ENCODE measurements at places on chromosomes 2 and 18.

- DNase-seq = no peak
Measured at GRCh38 chr2:479490-480176, 191.7 kb upstream of the ALKAL2 start.

DNA sequence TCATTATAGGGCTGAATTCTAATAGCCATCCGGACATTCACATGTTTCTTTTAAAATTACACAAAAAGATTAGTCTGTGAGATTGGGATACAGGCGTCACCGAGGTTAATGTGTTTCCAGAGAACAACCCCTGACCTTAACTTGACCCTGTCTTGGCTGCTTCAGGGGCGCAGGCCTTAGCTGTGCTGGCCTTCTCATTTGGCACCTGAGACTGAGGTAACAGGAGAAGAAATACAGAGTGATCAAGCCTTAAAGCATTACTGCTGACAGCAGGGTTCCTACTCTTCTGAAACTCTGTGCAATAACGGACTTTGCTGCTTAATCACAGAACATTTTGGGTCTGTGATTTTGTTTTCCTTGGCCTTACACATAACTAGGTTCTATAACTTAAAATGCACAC is 92.6 kb downstream of the RAPH1 start:
- no peak for DNase-seq

- DNase-seq = no peak
Measured at GRCh38 chr2:178401994-178402437, 49.0 kb downstream of the PRKRA start.

DNA sequence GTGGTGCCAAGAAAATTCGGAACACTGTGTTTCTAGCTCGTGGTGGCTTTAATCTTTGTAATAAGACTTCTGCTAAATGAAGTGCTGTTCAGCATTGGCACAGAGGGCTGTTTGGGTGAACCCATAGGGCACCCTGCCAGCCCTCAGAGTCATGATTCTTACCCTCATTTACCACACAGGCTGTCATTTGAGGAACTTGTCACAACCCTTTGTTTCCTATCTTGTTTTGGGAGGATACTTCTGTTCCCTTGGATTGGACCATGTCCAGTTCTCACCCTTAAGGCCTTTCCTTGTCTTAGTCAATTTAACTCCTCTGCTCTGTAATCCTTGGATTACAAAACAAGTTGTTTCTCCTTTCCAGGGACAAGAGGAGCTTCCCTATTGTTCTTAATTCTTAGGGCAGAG is 225.7 kb downstream of the MTX2 start:
- DNase-seq = no peak

DNA sequence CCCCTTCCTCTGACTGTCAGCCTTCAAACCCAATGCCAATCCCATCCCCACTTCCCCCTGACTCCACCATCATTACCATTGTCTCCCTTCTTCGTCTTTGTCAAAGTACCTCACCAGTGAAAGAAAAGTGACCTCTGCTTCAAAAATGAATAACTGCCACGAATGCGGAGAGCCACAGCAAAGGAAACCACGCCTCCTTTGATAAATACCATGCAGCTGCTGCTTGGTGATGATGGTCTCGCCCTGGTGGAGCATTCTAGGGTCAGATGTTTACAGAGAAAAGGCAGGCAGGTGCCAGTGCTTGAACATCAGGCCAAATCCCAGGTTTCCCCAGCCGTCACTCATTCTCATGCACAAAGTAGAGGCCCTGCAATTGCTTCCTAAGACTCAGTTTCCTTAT is 162.2 kb downstream of the BCL11A start:
- DNase-seq = no peak

DNA sequence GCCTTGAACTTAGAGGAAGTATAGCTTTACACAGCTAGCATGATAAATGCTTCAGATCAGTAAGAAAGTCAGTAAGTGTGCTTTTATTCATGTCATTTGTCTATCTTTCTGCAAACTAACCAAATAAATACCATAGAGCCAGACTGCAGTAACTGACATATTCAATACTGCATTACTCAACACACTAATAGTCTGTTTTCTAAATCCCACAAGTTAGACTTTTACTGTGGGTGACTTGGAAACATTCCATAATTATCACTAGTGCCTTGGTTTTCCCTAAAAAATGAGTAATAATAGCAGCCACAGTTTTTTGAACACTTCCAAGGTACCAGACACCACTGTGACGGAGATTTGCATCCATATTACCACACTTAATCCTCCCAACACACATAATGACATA is 33.0 kb downstream of the ACVR1 start:
- DNase-seq = no peak

GRCh38 chr2:7191932-7192331 is 274.7 kb downstream of the RNF144A start:
- DNase-seq = no peak

DNA sequence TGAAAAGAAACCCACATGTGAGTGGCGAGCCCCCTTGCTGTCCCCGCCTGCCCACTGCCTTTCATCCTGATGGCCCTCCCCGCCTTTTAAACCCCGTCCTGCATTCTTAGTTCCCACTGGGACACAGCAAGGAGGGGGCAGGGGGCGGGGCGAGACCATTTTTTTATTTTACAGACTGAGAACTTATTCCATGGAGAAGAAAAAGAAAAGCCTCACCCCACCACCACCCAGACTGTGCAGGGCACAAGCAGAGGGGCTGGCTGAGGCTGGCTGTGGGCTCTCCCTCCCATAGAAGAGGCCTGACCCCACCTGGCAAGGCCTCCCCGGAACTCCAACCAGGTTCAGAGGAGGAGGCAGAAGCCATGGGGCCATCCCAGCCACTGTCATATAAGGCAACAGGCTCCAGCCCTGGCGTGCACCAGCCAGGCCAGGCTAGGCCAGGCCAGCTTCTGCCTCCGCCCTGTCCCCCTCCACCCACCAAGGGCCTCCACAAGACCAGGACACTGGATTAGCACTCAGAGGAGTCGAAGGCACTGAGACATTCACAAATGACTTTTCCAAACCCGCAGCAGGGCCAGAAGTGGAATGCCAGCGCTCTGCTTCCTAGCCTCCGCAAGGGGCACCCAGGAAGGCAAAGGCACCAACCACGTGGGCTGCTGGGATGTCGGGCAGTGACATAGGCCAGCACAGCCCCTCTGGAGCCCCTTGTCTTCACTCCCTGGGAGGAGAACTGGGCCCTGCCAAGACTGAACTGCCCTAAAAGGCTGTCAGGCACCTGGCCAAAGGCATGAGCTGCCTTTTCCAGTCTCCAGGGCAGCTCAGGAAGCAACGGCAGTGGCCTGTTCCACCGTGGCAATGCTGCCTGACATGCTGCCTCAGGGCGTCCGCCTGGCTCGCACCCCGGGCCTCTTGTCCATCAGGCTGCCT is 37.5 kb upstream of the SEMA4C start:
- peak; percentile 37 for DNase-seq

DNA sequence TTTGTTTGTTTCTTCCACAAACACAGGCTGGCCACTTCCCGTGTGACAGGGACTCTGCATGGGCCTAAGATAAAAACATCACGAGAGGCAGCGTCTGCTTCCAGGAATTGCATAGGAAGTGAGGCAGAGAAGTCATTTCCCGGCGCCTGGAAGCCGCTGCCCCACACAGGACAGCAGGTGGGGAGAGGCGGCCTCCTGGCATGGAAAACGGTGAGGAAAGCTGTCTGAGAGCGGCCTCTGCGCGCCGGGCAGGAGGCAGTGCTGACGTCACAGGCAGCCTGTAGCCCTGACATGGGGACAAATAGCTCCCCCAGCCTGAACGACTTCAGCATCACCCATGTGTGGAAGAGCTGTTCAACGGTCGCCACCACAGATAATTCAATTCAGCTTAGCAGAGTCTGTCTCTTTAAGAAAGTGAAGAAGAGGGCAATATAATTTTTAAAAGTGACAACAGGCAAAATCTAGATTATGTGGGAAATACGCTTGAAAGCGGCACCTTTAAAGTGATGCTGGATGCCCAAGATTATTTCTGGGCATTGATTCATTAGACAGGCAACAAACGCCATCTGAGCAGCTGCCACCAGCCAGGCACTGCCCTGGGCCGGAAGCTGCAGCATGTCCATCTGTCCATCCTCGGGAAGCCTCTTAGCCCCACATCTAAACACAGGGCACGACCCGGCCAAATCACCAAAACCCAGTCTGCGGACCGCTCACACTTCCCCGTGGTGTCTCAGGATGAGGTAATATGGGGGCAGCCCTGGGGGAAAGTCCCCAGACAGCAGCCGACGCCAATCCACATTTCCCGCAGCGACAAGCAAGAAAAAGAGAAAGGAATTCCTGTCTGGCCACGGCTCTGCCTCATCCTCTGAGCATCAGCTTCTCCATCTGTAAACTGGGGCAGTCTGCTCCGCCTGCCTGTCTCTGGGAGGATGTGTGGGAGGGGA is 138.9 kb downstream of the PXDN start:
- peak; percentile 21 for DNase-seq

DNA sequence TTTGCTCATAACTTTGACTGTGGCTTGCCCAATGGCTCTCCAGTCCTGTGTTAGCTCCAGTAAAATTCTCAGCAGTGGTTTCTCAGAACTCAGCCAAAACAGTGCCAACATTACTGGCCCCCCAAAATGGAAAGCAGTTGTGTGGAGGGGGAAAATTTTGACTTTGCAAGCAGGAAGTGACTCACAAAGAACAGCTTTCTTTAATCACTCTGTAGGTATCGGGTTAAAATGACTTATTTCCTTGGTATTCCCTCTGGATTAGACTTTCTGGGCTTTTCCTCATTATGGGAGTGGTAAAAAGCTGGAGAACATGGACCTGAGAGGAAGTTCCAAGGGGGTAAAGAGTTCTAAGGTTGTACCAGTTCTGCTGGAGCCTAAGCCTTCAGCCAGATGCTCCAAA is 175.7 kb upstream of the RND3 start:
- DNase-seq = no peak

GRCh38 chr2:169320561-169320960 is 41.8 kb downstream of the LRP2 start:
- no peak for DNase-seq

- DNase-seq = peak; percentile 49
Measured at GRCh38 chr2:44774826-44775492, 166.5 kb upstream of the SIX3 start.

- DNase-seq = no peak
Measured at GRCh38 chr2:64562148-64562784, 38.1 kb downstream of the AFTPH start.

All from BE2C (cell line).